ENCODE measurements at places on chromosomes 5 and 9. TPM values are rescaled to one million over a fixed set of nuclear protein-coding genes. Genes with fewer than 3 reads are reported as not detected.

The OR1N1 gene
- not detected for total RNA-seq

GRCh38 chr5:125463466-125464092, 717.1 kb upstream of the ZNF608 start:
- DNase-seq, result no peak

The ZNF366 gene
- total RNA-seq, result 3.4 TPM

DNA sequence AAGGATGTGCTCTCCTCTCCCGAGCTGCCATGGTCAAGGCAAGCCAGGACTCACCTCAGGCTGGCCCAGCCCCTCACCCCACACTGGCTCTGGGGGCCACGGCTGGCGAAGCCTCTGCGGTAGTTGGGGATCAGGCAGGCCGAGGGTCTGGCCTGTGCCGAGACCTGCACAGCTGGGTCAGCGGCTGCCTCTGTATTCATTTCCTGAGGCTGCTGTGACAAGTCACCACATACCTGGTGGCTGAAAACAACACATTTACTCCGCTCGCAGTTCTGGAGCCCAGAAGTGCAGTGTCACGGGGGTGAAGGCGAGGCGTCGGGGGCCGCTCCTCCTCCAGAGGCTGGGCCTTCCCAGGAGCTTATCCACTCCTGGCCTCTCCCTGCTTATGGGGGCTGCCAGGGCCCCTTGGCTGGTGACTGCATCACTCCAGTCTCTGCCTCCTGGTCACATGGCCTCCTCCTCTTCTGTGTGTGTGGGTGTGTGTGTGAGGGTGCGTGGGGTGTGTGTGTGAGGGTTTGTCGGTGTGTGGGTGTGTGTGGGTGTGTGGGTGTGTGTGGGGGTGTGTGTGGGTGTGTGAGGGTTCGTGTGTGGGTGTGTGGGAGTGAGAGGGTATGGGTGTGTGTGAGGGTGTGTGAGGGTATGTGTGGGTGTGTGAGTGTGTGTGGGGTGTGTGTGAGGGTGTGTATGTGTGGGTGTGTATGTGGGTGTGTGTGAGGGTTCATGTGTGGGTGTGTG, 3.2 kb upstream of the SCGB3A1 start:
- no peak for DNase-seq

- no peak for DNase-seq
These were observed 3.7 kb upstream of the PDCD6 start for GRCh38 chr5:267716-268115.

DNA sequence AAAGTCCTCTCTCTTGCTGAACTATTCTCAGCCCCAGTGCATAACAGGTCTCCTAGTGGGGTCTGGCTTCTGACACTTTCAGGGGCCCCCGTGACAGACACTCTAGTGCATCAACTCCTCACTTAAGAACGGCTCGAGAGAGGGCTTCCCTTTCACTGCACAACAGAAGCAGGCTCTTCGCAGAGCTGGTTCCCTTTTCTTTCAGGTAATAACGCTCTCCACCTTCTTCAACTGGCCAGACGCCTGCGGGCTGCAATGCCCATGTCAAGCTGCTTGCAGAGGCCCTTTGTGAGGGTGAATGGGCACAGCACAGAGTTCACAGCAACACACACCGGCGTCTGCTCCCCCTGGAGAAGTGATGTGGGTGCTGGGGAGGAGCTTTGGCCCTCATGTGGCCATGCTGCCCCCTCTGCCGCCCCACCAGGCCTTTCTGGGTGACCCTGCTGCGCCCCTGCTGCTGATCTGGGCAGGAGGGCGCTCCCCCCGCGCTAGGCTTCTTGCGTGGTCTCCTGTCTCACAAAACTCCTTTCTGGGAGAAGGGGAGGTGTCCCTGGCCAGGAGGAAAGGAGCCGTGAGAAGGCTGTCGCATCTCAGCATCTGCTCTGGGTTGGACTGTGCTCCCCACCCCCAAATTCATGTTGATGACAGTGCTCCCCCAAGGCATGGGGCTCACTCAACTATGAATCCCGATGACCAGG, 2.4 kb downstream of the MRPL36 start:
- DNase-seq, result no peak

DNA sequence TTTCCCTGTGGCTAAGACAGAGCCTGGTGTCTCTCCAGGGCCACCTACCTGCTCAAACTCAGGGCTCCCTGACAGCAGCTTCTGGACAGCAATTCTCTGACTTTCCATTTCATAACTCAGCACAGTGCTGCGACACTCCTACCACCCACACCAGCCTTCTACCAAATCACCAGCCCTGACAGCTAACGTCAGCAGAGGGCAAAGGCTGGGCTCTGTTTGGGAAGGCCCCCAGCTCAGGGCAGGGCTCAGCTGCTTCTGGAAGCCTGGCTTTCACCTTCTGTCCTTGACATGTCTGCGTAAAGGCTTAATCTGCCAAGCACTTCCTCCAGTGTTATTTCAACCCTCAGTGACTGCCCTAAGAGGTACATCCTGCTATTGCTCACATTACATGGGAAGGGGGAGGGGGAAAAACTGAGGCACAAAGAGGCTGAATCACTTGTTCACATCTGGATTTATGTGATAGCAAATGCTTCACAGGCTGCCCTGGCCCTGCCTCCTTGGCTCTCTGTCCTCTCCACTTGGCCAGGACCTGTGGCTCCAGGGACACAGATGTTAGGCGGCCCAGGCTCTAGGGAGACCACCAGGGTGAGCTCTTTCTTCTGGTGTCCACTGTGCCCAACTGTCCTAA, 102.5 kb upstream of the PANK3 start:
- peak; percentile 14 for DNase-seq

GRCh38 chr5:163790497-163790896, 285.1 kb downstream of the MAT2B start:
- no peak for DNase-seq

The CCNB1 gene
- 13.4 TPM for total RNA-seq

The FBP2 gene
- total RNA-seq, result not detected

GRCh38 chr5:149757197-149757947, 27.3 kb downstream of the PPARGC1B start:
- DNase-seq, result no peak

The NR6A1 gene
- 25.0 TPM for total RNA-seq

- no peak for DNase-seq
These were observed 41.3 kb downstream of the ROR2 start for GRCh38 chr9:91908746-91909145.

GRCh38 chr5:16906255-16906654, 29.8 kb downstream of the MYO10 start:
- DNase-seq, result no peak
